ENCODE measurements at places on chromosomes 16 and 17.

- DNase-seq, result no peak
Measured at GRCh38 chr16:27113341-27113841, 46.7 kb downstream of the C16orf82 start.

GRCh38 chr17:39960524-39961041 lies 2.2 kb upstream of the GSDMA start:
- DNase-seq, result no peak

DNA sequence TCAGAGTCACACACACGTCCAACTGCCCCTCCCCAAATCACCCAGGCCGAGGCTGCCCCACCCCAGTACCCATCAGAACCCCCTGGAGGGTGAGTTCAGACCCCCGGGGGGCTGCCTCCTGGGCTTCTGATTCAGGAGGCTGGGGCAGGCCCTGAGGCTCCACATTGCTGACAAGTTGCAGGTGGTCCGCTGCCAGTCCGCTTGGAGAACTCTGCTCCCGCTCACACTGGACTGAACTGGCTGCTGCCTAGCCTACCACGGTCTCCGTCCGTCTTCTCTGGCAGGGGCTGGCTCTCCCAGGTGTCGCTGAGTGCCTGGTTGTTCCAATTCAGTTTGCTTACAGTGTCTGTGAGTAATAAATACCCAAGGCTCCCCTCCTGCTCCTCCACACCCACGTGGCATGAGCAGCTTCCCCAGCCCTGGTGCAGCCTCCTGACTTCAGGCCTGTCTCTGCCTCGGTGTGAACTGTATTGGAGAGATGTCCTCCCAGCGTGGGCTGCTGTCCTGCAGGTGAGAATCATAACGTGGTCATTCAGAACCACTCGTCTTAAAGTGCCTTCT lies 163.4 kb downstream of the LAT start:
- DNase-seq, result no peak

GRCh38 chr17:57517273-57517631 lies 227.8 kb downstream of the CCDC182 start:
- DNase-seq, result no peak

GRCh38 chr16:19068237-19068815 lies 912 bp downstream of the COQ7 start:
- DNase-seq, result no peak

DNA sequence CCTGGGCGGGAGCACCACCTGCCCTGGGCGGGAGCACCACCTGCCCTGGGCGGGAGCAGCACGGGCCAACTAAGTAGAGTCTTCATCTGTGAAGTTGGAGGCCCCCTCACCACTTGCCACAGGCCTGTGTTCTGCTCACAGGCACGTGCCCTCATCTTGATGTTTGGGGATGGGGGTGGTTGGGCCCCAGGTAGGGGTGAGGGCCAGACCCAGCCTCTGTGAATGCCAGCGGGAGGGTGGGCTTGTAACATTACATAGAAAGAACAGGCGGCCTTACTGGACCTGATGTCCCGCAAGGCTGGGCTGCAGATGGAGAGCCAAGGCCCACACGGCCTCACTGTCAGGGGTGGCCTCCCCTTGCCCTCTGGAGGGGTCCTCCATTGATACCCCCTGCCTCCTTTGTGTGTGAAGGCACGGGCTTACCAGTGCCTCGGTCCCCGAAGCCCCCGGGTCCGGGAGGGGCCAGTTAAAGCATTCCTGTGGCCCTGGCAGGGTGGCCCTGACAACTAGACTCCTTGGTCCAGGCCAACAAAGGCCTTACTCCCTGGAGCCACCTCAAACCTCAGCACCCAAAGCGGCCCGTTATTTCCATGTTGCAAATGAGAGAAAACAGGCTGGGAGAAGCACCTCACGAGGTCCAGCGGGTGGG lies 1.1 kb upstream of the SLC16A3 start:
- DNase-seq, result no peak

DNA sequence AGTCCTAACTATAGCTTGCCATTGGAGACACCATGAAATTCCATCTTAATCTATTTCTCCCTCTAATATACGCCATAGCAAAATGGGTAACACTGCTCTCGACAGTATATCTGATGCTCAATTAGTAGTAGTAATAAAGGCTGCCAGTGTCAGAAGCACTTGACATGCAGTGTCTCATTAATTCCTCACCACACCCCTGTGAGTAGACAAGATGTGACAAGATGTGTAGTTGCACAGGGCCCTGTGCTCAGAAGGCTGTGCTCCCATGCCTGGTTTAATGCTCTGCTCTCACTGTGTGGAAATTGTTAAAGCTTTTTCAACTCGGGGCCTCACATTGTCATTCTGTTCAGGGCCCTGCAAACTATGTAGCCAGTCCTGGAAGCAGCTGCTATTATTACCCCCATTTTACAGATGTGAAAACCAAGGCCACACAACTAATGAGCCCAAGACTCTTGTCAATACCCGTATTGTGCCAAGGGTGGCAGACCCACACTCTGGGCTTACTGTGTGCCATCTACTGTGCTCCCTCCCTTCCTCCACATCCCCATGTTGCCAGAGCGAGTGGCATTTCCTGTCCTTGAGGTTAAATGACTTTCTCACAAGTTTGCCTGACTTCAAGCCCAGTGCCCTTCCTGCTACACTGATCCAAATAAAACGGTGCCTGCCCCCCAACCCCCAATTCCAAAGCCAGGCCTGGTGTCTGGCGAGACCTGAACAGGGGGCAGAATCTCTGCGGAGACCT lies 287.3 kb upstream of the CCL2 start:
- DNase-seq, result no peak

DNA sequence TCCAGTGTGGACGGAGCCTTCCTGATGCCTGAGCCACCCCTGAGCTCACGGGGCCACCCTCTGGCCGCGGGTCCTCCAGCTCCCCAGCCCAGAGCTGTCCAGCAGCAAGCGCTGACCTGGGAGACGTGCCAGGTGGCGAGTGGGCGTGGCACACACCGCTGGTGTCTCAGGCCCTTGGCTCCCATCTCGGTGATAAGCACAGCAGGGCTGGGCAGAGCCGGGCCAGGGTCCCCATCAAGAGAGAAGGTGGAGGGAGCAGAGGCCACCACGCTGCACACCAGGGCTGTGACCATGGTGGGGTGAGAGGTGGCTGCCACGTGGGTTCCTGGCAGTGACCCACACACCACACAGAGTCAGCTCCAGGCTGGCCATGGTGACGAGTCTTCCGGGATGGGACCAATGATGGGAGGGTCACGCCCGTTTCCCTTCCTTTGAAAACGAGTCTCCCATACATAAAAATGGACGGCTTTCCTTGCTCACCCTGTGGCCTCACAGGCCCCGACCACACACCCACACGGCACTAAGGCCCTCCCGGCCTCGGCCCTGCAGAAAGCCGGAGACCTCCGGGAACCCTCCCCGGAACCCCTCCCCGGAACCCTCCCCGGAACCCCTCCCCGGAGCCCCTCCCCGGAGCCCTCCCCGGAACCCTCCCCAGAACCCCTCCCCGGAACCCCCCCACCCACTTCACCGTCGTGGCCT lies 16.8 kb downstream of the UTS2R start:
- DNase-seq, result no peak

- no peak for DNase-seq
Measured at GRCh38 chr17:62692721-62693431, 65.4 kb downstream of the MRC2 start.

GRCh38 chr16:68022278-68022727 lies 729 bp downstream of the DDX28 start:
- no peak for DNase-seq

DNA sequence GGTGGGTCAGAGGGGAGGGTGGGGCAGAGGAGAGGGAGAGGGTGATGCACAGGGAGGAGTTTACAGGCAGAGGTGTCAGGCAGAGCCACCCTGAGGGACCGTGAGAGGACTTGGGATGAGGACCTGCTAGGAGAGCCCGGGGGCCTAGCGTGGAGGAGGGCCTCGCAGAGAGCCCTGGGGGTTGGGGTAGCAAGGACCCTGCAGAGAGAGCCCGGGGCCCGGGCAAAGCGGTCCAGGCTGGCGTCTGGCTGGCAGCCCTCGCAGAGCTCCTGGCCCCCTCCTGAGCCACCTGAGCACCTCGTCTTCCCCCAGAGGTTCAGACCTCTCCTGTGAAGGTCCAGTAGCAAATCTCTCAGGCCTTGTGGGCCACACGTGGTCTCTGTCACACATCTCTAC lies 42.0 kb upstream of the ZNF469 start:
- no peak for DNase-seq

DNA sequence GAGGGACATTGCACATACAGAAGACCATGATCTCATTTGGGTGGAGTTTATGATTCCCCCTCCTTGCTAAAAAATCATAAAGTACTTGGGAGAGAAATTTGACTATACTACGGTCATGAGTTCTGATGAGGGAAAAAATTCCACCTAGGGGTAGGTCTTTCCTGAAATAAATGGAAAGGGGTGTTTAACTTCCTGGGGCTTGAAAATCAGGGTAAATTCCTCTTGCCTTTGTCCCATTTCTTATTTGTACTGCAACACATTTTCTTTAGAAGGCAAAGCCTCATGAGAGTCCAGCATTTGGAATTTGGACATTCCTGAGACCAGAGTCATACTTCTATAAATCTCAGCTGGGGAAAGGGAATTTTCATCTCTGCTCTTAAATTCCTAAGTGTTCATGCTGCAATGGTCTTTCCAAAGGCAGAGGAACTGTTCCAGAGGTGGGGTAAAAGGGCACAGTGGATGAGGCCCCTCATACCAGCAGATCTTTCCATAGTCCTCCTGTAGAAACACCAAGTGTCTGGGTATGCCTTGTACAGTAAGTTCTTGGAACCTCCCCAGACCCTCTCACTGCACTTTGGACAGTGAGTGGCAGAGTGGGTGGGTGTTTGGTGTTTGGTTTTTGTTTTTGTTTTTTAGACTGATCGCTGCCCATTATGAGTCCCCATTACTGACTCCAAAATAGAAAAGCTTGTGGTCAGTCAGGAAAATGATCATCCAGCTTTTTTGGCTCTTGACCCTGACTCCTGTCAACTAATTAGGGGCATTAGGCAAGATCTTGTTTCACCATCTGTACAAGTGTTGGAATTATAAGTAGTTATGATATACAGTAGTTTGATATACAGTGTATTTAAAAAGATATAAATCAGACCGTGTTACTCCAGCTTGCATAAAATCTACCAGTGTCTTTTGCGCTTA lies 6.0 kb downstream of the LYRM1 start:
- DNase-seq, result no peak

GRCh38 chr16:81810894-81811538 lies 31.9 kb downstream of the PLCG2 start:
- DNase-seq, result no peak

GRCh38 chr17:10651927-10652326 lies 5.2 kb downstream of the MYH3 start:
- no peak for DNase-seq

GRCh38 chr17:73815474-73815873 lies 171.2 kb upstream of the SDK2 start:
- no peak for DNase-seq

DNA sequence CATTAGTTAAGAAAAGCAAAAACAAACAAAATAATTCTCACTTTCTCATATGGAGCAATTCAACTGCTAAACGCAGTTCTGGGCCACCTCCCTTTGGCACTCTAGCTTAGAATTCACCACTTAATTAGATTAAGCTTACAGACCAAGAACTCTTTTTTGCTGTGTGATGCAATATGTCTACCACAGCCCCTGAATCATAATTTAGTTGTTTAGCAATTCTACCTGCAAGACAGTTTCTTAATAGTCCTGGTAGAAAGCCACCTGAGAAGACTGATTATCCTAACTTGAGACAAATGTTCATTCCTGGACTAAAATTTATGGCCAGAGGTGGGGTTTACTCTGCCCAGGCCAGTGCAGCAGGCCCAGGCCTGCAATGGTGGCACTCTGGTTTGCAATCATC lies 205.9 kb downstream of the HS3ST3A1 start:
- no peak for DNase-seq

DNA sequence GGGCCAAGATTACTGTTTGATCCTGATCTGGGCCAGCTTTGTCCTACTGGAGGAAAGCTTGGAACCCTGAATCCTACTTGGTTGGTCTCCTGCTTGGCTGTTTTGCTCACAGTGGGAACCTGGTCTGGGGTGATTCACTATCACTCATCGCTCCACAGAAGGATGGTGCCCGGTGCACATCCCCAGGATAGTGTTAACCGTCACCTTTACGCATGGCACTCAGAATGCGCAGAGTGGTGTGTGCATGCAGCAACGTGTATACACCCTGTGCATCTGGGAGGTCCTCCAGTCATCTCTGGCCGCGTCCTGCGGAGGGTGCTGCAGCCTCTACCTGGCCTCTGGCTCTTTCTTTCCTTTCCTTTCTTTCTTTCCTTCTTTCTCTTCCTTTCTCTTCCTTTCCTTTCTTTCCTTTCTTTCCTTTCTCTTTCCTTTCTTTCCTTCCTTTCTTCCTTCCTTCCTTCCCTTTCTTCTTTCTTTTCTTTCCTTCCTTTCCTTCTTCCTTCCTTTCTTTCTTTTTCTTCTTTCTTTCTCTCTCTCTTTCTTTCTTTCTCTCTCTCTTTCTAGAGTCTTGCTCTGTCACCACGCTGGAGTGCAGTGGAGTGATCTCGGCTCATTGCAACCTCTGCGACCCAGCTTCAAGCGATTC lies 13.1 kb downstream of the SOCS3 start:
- no peak for DNase-seq

GRCh38 chr17:19716108-19717030 lies at the start of gene SLC47A2:
TSS of gene SLC47A2 (minus strand) at chr17:19716584. CDS start at chr17:19716555, 29 bp downstream.
- DNase-seq, result no peak

DNA sequence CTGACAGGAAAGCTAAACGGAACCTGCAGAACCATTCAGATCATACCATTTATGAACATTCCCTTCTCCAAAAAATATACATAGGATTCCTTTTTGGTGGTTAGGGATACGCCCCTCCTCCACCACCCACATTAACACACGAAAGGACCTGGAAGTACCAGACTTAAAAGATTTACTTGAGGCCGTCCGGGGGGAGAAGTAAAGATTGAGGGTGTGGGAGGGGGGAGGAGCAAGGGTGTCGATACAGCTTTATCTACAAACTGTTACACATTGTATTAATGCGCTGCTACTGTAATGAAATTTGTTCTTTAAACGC lies 537 bp downstream of the PALB2 start:
- no peak for DNase-seq

DNA sequence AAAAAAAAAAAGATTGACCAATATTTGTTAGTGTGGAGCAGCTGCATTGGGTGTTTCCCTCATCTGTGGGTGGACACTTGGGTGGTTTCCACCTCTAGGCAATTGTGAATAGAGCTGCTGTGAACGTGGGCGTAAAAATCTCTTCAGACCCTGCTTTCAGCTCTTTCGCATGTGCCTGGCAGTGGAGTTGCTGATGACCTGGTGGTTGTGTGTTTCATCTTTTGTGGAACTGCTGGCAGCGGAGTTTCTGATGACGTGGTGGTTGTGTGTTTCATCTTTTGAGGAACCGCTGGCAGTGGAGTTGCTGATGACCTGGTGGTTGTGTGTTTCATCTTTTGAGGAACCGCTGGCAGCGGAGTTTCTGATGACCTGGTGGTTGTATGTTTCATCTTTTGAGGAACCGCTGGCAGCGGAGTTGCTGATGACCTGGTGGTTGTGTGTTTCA lies 21.4 kb downstream of the ZC3H18 start:
- no peak for DNase-seq

- no peak for DNase-seq
Measured at GRCh38 chr16:89093602-89094251, at the start of gene ACSF3. TSS of gene ACSF3 (plus strand) at chr16:89093852. CDS start at chr16:89100682, 6,830 bp downstream.

GRCh38 chr17:17391668-17392370 lies 85.0 kb upstream of the MED9 start:
- no peak for DNase-seq

- DNase-seq, result no peak
Measured at GRCh38 chr17:32461853-32462617, 17.7 kb downstream of the PSMD11 start.

Measured in NCI-H1436 treated with DMSO at 0.1 percent for 48 hours (cell line).